ENCODE measurements at places on chromosomes 5 and 9. TPM values are rescaled to one million over a fixed set of nuclear protein-coding genes. Genes with fewer than 3 reads are reported as not detected.

GRCh38 chr5:180802325-180803180, at the start of gene MGAT1:
TSS of gene MGAT1 (minus strand) at chr5:180802806. CDS start at chr5:180792971, 9,835 bp downstream.
- DNase-seq: peak; percentile 88

Gene NRG2
- polyA plus RNA-seq: 13.5 TPM

- DNase-seq: no peak
Measured at GRCh38 chr5:112906637-112907036, 15.4 kb downstream of the REEP5 start.

DNA sequence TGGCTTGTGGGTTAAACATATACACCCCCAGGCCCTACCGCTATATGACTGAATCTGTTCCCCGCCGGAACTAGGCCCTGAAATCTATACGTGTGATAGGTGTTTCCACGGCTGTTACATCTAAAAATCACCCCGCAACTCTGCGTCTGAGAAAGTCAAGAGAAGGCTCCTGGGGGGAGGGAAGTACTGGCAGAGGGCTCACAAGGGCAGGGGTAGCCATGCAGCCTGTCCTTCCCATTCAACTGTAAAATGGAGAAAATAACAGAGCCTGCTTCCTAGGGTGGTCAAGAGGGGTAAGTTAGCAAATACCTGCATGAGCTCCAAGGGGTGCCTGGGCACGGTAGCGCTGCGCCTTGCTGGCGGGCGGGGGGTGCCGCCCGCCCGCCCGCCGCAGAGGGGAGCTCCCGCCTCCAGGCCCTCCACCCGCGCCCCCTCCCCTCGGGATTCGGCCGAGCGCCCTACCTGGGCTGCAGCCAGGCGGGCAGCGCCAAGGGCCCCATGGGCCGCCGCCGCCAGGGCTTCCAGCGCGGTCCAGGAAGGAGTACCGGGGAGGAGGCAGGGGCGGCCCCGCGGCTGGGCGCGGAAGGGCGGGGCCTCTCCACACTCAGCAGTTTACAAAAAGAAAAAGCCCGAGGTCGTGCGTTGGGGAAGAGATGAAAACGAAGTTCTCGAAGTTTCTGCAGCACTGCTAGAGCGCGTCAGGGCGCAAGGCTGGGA, at the start of gene HACD4:
HACD4 (minus strand) TSS at position 550 of the 717 bp plus-strand sequence; CDS start at position 500, 50 bp downstream.
- DNase-seq: peak; percentile 72

Gene RNF145
- polyA plus RNA-seq: 12.7 TPM

Gene CRHBP
- polyA plus RNA-seq: 6.8 TPM

DNA sequence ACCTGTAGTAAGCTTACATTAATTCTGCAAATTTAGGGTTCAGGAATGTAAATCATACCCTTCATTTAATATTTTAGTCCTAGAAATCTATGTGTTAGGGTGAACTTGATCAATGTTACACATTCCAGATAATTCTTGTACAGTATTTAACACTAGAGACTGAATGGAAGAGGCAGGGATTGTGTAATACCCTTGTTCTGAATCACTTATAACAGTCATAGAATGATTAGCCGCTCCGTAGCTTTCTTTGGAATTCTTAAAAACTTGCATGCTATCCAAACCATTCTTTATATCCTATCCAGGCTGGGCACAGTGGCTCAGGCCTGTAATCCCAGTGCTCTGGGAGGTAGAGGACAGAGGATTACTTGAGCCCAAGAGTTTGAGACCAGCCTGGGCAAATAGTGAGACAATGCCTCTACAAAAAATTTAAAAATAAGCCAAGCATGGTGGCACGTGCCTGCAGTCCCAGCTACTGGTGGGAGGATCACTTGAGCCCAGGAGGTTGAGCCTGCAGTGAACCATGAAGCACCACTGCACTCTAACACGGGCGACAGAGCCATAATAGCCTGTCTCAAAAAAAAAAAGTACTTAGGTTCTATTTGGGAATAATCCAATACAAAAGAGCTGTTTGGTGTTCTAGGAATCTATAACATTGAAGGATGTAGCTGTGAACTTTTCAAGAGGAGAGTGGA, 8.3 kb downstream of the ZNF483 start:
- DNase-seq: peak; percentile 66

GRCh38 chr9:128053560-128053959, 13.6 kb downstream of the NAIF1 start:
- no peak for DNase-seq

- peak; percentile 27 for DNase-seq
Measured at GRCh38 chr5:42813533-42813932, 1.8 kb upstream of the SELENOP start.

GRCh38 chr5:149939546-149939945, 5.0 kb downstream of the PDE6A start:
- DNase-seq: peak; percentile 16

- peak; percentile 83 for DNase-seq
Measured at GRCh38 chr9:92808726-92809451, 44.3 kb upstream of the BICD2 start.

Gene SPINK6
- polyA plus RNA-seq: not detected

GRCh38 chr9:72809586-72809985, 143.3 kb downstream of the ALDH1A1 start:
- DNase-seq: no peak

DNA sequence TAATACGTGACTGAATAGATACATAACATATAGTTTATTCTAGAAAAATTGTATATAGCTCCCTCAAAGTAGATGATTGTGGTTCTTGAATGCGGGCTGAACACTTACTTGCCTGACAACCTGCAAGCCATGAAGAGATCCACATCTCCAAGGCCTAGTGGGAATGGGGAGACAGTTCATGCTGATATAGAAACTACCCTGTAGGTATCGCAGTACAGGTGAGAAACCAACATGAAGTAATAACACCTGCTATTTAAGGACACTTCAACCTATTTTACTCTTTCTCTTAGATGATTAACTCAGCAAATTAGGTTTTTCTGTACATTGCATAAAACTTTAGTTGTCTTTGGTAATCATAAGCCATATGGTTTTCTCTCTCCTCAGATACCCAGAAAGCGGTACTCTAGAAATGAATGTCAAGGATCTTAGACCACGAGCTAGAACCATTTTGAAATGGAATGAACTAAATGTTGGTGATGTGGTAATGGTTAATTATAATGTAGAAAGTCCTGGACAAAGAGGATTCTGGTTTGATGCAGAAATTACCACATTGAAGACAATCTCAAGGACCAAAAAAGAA, 47.3 kb downstream of the UHRF2 start:
- DNase-seq: no peak

- DNase-seq: no peak
Measured at GRCh38 chr9:95215336-95215898, 102.1 kb downstream of the FANCC start.

- no peak for DNase-seq
Measured at GRCh38 chr5:135145985-135146384, 112.0 kb upstream of the PITX1 start.

DNA sequence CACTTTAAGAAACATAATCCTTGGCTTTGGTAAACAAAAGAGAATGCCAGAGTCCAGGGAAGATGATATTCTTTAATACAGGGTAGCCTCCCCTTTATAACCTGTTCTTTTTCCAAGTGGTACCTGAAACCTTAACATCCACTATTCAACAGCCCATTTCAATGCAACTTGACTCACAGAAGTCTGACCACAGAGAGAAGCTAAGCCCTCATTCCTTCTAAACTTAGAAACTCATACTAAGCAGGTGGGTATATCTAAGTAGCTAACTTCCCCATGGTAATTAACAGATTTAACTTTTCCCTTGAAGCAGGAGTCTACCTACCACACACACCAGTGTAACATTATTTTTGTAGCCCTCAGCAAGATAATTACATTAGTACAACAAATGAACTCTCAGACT, 91.9 kb downstream of the CEMIP2 start:
- DNase-seq: no peak

DNA sequence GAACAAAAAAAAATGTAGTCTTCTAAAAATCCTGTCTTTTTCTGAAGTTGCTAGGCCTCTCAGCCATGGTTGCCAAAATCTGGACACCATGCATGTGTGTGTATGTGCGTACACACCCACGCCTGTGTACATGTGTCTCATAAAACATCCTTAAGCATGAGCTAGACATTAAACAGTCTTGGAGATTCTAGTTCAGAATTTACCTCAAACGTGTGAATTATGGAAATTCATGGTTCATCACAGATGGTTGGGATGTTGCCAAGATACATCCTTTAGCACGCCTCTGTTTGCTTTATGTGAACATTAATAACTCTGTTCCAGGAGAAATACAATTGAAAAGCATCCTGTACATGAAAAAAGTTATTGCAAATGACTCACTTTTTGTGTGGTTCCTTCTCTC, 53.0 kb downstream of the F2RL2 start:
- no peak for DNase-seq

Gene IER5L
- polyA plus RNA-seq: 21.5 TPM

GRCh38 chr5:67200809-67201562, 4.4 kb upstream of the CD180 start:
- no peak for DNase-seq

Gene EXOC3
- 36.3 TPM for polyA plus RNA-seq

DNA sequence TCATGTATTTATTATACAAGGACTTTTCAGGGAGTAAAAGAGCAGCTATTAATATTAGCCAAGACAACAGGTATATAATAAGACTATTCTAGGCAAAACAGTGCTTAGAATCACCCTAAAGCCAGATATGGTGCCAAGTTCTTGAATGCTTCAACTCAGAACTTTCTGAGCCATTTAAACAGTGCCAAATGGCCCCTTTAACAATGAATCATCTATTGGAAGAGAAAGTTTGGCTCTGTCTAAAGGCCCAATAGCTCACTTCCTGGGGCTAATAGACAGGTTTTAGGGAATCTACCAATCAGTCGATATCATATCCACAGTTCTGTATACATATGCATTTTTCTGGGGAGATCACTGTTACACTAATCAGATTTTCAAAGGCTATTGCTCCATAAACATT, 42.9 kb downstream of the ZNF474 start:
- no peak for DNase-seq

GRCh38 chr5:18299166-18299565, 664.9 kb downstream of the TAF11L14 start:
- no peak for DNase-seq

DNA sequence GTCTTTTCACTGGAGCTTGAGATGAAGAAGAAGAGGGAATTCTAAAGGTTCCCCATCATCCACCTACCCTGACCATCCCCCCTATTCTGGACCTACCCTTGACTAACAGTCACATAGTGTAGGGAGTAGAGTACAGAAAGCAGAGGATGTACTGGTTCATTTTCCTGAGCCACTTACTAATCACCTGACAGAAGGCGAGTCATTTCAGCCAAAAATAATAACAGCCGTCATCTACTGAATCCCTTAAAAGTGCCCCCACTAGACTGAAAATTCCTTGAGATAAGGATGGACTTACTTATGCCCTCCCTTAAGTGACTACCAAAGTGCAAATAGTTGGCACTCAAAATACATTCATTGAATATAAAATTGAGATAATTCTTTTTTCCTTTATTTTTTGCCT, 112.2 kb downstream of the FOXD1 start:
- no peak for DNase-seq

- DNase-seq: peak; percentile 44
Measured at GRCh38 chr5:34657274-34657921, 1.3 kb downstream of the RAI14 start.

DNA sequence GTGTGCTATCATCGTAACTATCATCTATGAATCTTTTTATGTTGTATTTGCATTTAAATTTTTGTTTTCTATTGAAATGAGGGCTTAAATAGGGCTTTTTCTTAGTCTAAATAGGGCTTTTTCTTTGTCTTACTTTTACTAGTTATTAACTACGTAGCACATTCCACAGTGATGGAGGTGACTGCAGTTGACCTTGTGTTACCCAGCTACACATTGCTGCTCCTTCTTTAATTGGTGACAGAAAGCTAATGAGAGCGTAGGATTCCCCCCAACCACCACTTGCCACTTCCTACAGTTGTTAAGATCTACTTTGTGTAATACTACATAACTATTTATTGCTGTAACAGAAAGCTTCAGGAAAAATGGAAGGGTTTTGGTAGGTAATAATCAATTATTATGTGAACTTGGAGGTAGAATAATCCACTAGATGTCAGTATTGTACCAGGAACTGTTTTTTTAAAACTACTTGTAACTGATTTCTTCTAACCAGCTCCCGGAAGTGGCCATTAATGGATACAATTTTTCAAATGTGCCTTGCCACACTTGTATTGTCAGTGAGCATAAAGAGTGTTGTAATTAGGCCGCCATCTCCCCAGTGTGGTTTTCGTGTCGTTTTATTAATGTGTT, 18.0 kb downstream of the MTRR start:
- DNase-seq: peak; percentile 38

Gene SLC34A1
- not detected for polyA plus RNA-seq

GRCh38 chr9:95082401-95083084, 235.0 kb downstream of the FANCC start:
- DNase-seq: no peak

Gene BTNL3
- polyA plus RNA-seq: not detected

GRCh38 chr5:115366223-115366622, 69.8 kb upstream of the CCDC112 start:
- peak; percentile 92 for DNase-seq

DNA sequence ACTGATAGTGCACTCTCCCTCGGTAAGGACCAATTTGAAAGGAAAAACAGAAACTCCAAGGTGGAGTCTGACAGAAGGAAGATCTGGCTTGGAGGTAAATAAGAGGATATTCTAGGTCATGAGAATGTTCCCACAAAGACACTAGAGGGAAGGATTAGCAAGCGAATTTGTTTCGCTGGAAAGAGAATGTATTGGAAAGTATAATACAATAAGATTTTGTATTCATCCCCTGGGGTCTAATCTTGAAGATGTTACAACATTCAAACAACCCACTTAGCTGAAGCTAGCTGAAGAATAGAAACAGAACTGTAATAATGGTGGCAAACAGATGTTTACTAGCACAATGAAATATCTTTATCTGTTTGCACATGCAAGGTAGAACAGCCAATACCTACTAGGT, 158.7 kb downstream of the GNAQ start:
- DNase-seq: no peak

GRCh38 chr9:106918825-106919509, 56.0 kb downstream of the ZNF462 start:
- peak; percentile 21 for DNase-seq

Gene SEMA5A
- polyA plus RNA-seq: 12.9 TPM

DNA sequence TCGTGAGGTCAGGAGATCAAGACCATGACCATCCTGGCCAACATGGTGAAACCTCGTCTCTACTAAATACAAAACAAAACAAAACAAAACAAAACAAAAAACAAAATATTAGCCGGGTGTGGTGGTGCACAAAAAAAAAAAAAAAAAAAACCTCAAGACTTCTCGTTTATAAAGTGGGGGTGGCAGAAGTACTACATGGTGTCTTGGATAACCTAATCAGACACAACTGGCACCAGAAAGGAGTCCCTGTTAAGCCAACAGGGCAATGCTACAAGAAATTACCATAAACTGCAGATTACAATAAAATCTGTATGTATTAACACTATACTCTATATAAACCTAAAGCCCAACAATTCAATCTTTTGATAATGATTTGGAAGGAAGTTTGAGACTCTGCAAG, 50.0 kb downstream of the SERINC5 start:
- no peak for DNase-seq

Gene BDP1
- polyA plus RNA-seq: 18.4 TPM
